Sciatic nerve (tissue), 2 donors: ENCODE measurements at places on chromosomes 11 and 22. TPM values are rescaled to one million over a fixed set of nuclear protein-coding genes. Genes with fewer than 3 reads are reported as not detected.

GRCh38 chr22:36879775-36880174, 19.0 kb downstream of the NCF4 start:
- DNase-seq, result no peak

- DNase-seq, result no peak
Measured at GRCh38 chr11:132158091-132158490, 787.7 kb downstream of the NTM start.

GRCh38 chr11:34262531-34263081, 95.2 kb downstream of the ABTB2 start:
- no peak for DNase-seq

- DNase-seq, result peak; percentile 92
Measured at GRCh38 chr11:14904745-14905103, 12.7 kb upstream of the CYP2R1 start.

GRCh38 chr22:29901354-29901753, 18.4 kb downstream of the MTMR3 start:
- DNase-seq, result no peak

GRCh38 chr11:70935006-70935768, 317.2 kb downstream of the SHANK2 start:
- DNase-seq, result no peak

GRCh38 chr11:111230122-111230465, 15.4 kb upstream of the POU2AF2 start:
- DNase-seq, result no peak

- no peak for DNase-seq
Measured at GRCh38 chr11:124170801-124171586, 12.2 kb upstream of the OR10D3 start.

- DNase-seq, result no peak
Measured at GRCh38 chr11:99080154-99080553, 59.4 kb downstream of the CNTN5 start.

- DNase-seq, result peak; percentile 62
Measured at GRCh38 chr11:57598831-57599155, 1.3 kb downstream of the SERPING1 start.

DNA sequence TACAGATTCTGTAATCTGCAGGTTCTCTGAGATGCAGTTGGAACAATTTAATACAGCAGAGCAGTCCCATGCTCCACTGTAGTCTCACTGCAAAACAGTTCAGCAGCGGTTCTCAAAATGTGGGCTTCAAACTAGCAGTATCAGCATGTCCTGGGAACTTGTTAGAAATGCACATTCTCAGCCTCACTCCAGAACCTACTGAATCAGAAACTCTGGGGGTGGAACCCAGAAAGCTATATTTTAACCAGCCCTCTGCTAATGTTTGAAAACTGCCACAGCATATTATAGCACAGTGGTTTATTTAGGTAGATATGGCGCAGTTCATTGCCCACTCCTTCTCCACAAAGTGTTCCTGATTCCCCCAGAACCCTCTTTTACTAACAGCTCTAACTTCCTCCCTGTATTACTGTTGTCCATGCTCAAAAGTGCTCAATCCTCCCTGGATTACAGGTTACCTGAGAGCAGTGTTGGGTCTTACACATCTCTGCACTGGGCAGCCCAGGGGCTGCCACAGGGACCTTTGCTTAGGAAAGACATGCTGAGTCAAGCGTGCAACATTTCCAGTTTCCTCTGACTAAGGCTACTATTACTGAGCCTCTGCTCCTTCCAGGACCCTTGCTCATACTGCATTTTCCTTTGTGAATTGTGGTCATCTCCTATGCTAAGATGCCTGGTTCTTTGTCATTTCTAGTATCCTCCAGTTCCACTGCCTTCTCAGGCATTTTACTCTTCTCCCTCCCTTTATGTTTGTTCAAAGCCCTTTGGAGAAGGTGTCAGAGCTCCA, 7.7 kb upstream of the DGAT2 start:
- no peak for DNase-seq

DNA sequence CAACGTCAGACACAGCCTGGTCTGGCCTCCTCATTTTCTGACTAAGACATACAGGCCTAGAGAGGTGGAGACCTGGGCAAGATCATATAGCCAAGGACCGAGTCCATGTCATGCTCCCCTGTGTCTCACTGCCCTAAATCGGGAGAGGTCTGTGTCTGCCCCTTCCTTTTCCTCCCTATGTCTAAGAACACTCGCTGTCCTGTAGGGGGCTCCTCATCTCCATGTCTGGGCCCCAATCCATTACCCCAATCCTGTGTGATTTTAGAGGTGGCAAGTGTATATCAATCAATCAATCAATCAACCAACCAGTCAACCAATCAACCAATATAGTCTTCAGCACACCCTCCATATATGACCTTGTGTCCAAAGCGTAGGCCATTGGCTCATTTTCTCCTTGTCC, 125.7 kb downstream of the KIRREL3 start:
- DNase-seq, result no peak

DNA sequence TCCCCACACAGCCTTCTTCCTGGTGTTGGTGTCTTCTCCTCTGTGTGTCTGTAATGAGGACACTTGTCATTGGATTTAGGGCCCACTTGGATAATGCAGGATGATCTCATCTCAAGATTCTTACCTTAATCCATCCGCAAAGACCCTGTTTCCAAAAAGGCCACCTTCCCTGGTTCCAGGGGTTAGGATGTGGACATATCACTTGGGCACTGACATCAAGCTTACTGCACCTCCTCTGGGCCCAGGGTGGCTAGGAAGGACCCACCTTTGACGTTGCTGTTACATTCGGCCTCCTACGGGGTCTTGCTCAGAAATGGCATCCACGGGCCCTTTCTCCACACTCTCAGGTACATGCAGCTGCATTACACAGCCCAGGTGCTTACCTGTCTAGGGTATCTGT, 535.9 kb downstream of the BRD1 start:
- peak; percentile 18 for DNase-seq

DNA sequence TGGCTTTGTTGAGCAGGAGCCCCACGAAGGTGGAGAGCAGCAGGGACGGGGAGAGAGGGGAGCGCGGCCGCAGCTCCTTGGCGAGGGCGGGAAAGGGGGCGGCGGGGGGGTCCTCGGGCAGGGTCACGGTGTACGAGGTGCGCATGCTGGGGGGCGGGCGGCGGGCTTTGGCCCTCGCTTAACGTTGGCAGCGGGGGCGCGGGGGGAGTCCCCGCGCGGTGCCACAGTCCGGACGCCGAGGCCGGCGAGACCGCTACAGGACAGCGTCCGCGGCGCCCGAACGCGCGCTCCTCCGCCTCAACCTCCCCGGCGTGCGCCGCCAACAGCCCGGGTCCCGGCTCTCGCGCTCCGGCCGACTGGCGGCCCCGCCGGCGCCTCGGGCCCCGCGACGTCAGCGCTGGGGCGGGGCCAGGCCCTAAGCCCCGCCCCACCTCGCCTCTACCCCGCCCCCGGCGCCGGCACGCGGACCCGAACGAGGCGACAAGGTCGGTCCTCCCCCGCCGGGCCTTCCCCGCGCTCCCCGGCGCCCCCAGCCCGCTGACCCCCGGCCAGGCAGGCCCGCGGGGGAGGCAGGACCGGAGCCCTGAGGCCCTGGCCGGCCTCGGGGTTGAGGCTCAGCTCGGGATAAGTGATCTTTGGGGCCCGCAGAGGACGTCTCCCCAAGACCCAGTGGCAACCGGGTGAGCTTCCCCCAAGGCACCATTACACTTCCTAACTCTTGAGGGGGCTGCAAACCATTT, 17.5 kb downstream of the USP2 start:
- DNase-seq, result peak; percentile 77

- no peak for DNase-seq
Measured at GRCh38 chr22:25120761-25121212, 78.9 kb upstream of the CRYBB3 start.

- no peak for DNase-seq
Measured at GRCh38 chr11:95359756-95360155, 128.8 kb upstream of the SESN3 start.

- no peak for DNase-seq
Measured at GRCh38 chr22:18064636-18065035, 13.2 kb upstream of the PEX26 start.

DNA sequence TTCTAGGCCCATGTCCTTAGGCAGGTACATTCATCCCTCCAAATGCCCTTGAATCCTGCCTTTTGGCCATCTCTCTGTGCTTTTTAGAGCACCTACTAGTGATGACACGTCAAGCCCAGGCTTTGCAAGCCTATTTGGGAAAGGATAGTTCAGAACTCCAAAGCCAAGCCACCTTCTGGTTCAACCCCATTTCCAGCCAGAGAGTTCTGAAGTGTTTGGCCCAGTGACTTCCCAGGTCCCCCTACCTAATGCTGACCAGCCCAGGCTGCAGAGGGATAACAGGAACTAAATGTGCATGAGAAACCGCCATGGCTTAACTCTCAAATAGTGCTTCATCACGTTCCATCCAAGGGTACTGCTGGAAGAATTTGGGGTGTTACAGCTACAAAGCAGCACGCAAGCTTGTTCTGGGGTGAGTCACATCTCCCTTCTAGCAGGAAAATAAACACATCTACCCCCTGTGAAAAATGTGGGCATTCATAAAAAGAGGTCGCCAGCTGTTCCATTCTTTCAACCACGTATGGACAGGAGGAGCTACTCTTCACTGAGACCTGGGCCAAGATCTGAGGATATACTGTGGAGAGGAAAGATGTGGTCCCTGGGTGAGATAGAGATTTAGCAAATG, 2.0 kb upstream of the FXYD6 start:
- no peak for DNase-seq

DNA sequence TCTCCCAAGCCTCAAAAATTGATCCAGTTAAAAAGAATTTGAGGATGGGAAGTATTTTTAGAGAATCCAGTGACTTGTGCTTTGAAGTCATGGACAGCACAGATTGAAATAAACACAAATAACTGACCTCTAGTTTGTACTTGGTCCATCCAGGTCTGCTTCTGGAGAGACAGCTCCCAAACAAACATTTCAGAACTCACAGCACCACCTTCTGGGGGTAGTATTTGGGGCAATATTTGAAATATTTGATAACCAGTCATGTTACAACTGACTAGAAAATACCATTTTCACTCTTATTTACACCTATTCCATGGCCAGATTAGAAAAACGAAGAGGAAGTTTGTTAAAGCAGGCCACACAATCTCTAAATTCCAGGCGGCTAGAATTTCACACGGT, 56.2 kb downstream of the CTSC start:
- DNase-seq, result no peak

GRCh38 chr11:94218372-94218771, 86.0 kb upstream of the IZUMO1R start:
- DNase-seq, result no peak

DNA sequence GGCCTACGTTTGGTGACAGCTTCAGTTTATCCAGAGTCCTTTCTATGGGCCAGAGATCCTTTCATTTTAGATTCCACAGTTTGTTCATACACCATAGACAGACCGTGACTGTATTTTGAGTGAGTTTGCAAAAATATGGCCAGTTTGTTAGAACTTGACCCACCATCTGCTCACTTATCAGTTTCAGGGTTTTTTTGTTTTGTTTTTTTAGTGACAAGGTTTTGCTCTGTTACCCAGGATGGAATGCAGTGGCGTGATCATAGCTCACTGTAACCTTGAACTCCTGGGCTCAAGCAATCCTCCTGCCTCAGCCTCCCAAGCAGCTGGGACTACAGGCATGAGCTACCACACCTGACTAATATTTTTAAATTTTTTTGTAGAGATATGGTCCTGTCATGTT, 9.1 kb upstream of the CKAP5 start:
- DNase-seq, result no peak

DNA sequence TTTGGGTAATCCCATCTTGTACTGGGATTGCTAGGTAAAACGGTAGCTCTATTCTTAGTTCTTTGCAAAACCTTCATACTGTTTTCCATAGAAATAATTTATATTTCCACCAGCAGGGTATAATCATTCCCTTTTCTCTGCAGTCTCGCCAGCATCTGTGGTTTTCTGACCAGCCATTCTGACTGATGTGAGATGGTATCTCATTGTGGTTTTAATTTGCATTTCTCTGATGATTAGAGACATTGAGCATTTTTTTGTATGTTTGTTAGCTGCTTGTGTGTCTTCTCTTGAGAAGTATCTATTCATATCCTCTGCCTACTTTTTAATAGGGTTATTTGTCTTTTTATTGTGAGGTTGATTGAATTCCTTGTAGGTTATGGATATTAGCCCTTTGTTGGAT, 220.9 kb downstream of the PGR start:
- DNase-seq, result no peak

- DNase-seq, result no peak
Measured at GRCh38 chr11:111604392-111605009, 2.3 kb downstream of the SIK2 start.

GRCh38 chr11:36361901-36362391, 65.9 kb downstream of the PRR5L start:
- DNase-seq, result peak; percentile 66

GRCh38 chr22:19110064-19110458, 12.2 kb downstream of the DGCR2 start:
- DNase-seq, result no peak

DNA sequence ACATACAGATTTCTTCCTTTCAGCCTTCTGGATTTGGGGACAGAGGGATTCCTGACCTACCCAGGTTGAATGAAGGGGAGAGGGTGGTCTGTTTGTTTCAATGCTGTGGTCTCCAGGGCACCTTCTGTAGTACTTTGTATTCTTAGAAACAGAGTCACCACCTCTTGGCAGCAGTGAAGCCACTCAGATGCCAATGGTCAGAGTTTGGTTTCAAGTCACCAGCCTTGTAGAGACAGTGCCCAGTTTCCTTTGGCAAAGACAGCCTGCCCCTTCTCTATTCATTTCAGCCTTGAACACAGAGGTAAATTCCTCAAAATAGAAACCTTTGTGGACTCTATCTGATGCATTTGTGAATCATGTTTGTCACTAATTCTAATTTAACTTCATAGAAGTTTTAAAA, 111.7 kb upstream of the RASSF10 start:
- no peak for DNase-seq

- peak; percentile 51 for DNase-seq
Measured at GRCh38 chr11:3166268-3167142, 1.4 kb upstream of the OSBPL5 start.

The MIEF1 gene
- 19.0 TPM for total RNA-seq

The ZP1 gene
- 0.85 TPM for total RNA-seq

The ADSL gene
- 32.8 TPM for total RNA-seq

The C11orf87 gene
- 0.09 TPM for total RNA-seq

The TMEM45B gene
- 0.53 TPM for total RNA-seq

The MRPL23 gene
- total RNA-seq, result 39.5 TPM

The OR4C45 gene
- not detected for total RNA-seq

The CBLIF gene
- not detected for total RNA-seq

The ZNRD2 gene
- total RNA-seq, result 23.7 TPM

The TRIM48 gene
- total RNA-seq, result not detected

The CCDC15 gene
- 2.8 TPM for total RNA-seq

The PSMD13 gene
- 79.4 TPM for total RNA-seq

The LINC01488 gene
- total RNA-seq, result not detected

The CLTCL1 gene
- total RNA-seq, result 14.2 TPM
